ENCODE measurements at places on chromosomes 12 and 14.

- DNase-seq = no peak
Observed at GRCh38 chr12:88775742-88776151, 195.5 kb upstream of the KITLG start.

DNA sequence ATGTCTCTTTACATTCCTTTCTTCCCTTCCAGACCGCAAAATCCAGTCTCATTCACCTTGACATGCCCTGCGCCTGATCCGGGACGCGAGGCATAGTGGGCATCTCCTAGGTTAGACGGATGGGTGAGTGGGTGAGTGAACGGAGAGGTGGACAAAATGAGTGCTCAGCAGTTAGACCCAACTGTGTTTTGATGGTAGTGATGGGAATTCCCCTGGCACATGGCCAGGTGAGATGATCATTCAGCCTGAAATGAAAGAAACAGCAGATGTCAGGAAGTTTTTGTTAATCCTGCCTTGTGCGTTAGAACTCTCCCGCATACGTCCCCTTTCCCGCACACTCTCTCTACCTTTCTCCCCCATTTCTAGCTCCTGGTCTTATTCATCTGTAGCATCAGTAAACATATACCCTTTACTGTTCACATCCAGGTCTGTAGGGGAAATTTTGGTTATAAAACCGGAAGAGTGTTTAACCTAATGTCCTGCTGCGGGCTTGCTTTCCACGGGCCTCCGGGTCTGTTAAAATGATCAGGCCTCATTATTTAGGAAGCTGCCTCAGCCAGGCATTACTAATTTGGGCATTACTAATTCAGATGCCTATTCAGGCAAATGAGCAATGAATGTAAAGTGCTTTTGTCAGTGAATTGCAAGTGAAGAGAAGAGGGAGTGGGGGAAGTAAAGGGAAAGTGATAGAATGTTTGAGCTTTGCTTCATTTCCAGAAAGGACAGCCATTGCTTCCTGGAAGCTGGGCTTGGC, 172.8 kb downstream of the ETV6 start:
- DNase-seq = peak; percentile 78

DNA sequence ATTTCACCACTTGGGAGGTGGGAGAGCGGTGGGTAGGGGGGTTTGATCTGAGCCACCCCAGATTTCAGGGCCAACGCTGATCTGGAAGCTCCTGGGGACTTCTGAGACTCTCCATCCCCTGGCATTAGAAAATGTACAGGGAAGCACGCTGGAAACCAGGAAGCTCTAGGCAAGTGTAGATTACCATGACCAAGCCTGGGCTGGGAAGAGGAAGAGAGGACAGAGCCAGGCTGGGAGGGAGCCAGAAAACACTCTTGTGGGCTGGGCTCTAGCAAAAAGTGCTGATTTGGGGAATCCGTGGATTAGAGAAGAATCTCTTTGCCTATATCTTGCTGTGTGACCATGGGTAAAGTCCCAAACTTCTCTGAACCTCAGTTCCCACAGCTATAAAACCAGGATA, 236.7 kb downstream of the BCL11B start:
- DNase-seq = no peak

DNA sequence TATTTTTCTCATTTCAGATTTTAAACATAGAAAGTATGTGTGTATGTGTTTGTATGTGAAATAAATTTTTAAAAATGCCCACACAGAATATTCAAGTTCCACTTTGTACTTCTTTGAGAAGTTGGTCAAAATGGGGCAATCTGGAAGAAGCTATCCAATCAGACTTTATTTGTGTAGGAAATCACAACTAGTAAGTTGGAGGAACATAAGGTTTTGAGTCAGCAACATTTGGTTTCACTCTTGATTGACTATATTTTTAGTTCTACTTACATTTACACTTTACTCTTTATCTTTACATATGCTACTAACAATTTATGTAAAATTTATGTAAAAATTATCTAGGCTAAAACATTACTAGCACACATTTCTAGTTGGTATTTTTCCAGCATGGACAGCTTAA, 128.1 kb downstream of the ATXN7L3B start:
- DNase-seq = no peak

- peak; percentile 63 for DNase-seq
Observed at GRCh38 chr14:95699412-95699811, 13.2 kb downstream of the TCL1B start.

GRCh38 chr12:57610554-57611107, 604 bp upstream of the ARHGEF25 start:
- DNase-seq = no peak

GRCh38 chr14:89848165-89848564, 106.4 kb downstream of the EFCAB11 start:
- no peak for DNase-seq

DNA sequence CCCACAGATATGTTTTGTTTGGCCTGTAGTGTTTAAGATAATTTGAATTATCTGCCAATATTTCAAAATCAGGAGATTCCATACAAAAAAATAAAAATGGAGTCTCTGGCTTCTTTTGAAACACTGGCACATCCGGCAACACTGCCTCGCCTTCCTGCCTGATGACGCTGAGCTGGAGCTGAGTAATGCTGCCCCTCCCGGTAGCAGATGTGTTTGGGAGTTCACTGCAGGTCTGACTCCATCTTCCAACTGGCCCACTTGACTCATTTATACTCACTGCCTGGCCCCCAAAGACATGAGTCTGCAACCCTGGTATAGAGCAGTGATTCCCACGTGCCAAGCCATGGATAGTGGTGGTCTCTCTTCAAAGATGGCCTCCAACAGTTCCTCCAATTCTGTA, 7.4 kb downstream of the CIT start:
- DNase-seq = no peak

GRCh38 chr14:22854963-22855724, 16.4 kb upstream of the LRP10 start:
- DNase-seq = no peak

DNA sequence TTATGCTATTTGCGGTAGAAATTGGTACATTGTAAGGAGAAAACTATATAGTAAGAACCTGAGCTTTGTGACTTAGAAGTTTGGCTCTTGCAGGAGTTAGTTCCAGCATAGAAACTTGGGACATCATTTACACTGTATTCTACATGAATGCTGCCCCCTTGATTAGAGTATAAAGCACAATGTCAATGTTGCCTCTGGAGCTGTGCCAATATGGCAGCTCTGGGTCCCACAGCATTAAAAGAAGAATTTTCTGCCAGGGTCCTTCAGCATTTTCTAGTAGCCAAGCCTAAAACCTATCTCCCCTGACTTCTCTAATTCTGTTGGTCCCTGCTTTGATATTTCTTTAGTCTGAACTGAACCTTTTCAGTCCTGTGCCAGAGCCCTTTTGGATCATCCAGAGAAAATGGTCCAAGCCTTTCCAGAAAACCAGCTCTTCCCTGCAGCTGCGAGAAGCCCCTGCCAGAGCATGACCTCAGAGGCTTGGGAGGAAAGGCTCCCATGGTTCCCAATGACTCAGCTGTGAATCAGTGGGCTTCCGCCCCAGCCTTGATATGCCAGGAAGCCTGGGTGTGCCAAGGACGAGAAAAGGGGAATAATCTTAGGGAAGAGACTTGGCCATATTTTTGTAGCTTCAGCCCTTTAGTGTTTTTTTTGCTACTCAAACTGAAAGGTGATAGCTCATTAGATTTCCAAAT, 43.2 kb downstream of the PLEKHG7 start:
- no peak for DNase-seq

DNA sequence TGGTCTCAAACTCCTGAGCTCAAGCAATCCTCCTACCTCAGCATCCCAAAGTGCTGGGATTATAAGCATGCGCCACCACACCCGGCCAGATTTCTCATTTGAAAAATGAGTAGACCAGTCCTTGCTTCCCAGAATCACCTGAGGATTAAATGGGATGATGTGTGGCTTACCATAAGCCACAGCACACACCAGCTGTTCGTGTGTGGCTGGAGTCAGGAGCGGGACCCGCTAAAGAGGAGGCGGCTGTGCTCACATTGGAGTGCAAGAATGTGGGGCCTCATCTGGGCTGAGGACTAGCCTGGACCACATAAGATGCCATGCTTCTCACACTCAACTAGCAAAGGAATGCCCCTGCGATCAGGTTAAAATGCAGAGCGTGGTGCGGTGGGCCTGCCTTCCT, 6.7 kb upstream of the ALDH2 start:
- no peak for DNase-seq
